ENCODE measurements at places on chromosomes 11 and 22.
A peak's percentile ranks its signal among the peaks of the same experiment; 100 is the strongest.

DNA sequence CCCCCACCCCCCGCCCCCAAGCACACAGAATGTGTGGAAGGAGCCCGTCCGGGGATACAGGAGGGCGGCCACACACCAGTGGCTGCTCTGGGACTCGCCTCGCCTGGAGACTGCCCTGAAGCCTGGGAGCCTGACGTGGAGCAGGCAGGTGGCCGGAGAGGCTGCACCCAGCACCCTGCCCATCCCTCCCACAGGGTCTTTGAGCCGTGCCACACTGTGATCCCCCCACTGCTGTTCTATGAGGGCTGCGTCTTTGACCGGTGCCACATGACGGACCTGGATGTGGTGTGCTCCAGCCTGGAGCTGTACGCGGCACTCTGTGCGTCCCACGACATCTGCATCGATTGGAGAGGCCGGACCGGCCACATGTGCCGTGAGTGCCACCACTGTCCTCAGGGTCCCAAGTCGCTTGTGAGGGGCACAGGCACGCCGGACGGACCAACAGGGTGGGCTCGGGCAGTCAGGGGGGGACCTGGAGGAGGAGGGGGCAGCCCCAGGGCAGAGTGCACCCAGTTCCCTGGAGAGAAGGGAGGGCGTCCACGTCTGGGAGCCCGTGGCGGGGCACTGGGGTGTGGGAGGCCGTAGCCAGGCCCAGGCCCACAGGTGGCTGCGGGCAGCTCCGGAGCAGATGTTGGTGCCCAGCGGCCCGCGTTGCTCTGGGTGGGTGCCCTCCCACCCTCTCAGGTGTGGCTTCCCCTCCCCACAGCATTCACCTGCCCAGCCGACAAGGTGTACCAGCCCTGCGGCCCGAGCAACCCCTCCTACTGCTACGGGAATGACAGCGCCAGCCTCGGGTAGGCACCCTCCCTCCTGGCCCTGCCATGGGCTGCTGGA, 27.0 kb upstream of the MUC5B start:
- DNase-seq: no peak

DNA sequence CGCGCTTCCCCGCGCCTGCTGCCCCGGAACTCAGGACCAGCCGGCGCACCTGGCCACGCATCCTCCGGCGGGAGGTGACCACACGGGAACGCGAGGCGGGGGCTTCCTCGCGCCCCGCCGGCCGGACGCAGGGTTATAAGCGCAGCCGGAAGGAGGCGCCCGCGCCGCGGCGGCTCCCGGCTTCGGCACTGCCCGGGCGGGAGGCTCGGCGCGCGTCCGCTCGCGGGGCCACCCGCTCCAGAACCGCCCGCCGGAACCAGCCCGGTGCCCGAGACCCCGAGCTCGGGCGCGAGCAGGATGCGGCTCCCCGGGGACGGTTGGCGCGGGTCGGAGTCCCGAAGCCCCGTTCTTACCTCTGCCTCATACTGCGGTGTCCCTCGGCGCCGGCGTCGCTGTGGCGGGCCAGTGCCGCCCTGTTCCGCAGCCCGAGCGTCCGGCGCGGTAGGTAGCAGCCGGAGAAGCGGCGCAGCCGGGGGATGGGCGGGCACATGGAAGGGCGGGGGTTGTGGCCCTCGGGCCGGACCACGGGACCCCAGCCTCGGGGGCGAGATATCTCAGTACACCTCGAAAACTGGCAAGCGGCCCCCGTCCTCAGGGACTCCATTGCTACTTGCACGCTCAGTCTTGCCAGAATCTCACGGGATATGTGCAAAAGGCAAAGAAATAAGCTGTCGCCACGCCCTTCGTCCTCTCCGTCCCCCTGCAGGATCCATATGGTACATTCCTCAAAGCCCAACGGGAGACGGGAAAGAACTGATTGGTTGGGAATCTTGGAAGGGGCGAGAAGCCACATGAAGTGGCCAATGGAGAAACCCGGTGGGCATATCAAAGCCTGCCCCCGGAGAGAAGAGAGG, 23.1 kb downstream of the MICAL3 start:
- peak; percentile 96 for DNase-seq

DNA sequence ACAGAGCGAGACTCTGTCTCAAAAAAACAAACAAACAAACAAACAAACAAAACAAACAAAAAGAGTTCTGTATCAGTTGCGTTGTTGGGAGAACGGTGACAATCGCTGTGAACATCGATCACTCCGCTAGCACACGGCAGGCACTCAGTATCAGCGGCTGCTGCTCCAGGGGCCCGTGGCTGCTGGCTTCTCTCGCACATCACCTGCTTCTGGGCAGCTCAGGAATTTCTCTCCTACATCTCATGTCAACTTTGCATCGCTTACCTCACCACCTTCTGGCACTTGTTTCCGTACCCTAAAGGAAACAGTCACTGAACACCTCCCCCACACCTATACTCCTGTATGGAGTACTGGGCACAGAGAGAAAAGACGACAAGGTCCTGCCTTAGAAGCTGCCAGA, 70.3 kb upstream of the WNT7B start:
- no peak for DNase-seq

GRCh38 chr11:112968941-112969713, 7.9 kb downstream of the NCAM1 start:
- peak; percentile 83 for DNase-seq

- DNase-seq: no peak
Measured at GRCh38 chr11:11626128-11626527, 4.3 kb upstream of the GALNT18 start.

DNA sequence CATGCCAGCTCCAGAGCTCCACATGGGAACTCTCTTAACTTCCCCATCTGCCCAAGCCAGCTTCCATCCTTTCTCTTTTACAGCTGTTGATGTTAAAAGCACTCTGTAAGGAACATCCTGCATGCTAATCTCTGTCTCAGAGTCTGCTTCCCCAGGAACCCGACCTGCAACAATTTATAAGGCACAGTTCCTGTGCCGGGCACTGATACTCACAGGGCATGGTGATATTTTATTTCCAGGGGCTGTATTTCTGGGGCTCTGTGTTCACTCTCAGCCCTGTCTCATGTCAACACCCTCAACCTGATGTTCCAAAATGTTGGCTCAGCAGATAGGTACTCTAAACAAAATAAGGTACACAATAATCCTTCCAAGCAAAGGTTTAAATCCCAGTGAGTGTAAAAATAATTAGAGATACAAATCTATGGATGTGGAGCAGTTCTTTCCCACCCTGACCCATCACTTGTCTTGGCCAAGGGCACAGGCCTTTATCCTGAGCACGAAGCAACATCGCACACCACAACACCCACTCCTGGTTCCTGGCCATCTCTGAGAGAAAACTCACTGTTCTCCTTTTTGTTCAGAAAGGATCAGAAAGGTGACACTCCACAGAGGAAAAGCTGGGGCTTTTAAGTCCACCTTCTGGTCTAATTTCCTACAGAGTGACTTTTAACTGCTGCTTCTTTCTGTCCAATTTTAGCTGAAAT, 44.8 kb upstream of the C11orf87 start:
- no peak for DNase-seq

DNA sequence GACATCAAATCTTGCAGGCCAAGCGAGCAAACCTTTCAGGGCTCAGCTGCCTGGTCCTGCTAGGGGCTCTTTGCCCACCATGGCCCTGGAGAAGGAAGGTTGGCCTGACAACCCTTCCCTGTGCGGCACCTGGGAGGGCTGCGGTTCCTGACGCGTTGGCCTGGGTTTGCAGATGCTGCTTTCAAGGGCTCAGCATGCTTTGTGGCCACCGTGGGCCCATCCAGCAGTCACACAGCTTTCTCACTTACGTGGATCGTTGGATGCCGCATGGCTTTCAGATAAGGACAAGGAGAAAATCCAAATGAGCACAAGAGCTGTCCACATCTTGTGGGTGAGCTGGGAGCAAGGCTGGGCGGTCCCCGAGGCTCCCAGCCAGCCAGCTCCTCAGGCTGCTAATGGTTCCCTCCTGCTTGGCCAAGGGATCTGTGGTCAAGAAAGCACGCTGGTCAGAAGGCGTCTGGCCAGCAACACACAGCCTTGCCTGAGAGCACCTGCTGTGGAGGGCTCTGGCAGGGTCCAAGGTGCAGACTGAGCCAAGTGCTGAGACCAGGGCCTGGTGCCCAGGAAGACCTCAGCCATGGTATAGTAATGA, 8.2 kb downstream of the C11orf24 start:
- DNase-seq: no peak

Measured in kidney glomerular epithelial cell (primary cell).